ENCODE measurements at places on chromosomes 11 and 22.

DNA sequence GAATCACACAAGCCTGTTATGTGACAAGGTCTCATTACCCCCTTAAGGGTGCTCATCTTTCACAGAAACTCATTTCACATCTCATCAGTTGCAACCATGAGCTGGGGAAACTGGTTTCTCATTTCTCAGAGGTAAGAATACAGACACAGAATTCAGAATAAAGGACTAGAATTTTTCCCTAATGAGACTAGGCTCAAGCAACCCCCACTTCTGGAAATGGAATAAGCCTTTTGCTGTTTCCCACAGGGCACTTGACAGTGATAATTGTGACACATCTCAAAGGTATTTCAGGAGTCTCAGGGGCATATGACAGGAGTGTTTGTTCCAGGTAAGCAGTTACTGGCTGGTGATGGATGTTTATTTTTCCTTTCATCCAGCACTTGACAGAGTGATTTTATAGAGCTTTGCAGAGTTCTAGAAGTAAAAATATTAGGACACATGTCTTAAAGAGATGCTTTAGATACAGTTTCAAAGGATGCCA lies 112.9 kb upstream of the DDI1 start:
- no peak for DNase-seq

DNA sequence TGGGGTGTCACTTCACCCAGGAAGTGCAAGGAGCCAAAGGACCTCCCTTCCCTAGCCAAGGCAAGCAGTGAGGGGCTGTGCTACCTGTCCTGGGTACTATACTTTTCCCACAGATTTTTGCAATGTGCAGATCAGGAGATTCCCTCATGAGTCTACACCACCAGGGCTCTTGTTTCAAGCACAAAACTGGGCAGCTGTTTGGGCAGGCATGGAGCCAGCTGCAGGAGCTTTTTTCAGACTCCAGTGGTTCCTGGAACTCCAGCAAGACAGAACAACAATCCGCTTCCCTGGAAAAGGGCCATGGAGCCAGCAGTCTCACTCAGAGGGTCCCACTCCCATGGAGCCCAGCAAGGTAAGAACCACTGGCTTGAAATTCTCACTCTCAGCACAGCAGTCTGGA lies 1649.6 kb downstream of the LRRC4C start:
- DNase-seq = no peak

- DNase-seq = peak; percentile 56
These were observed 910.4 kb downstream of the METTL15 start for GRCh38 chr11:29018631-29019030.

GRCh38 chr22:42719656-42720262 lies 911 bp downstream of the A4GALT start:
- no peak for DNase-seq

- DNase-seq = no peak
These were observed 11.7 kb upstream of the CREB3L1 start for GRCh38 chr11:46265764-46266163.

DNA sequence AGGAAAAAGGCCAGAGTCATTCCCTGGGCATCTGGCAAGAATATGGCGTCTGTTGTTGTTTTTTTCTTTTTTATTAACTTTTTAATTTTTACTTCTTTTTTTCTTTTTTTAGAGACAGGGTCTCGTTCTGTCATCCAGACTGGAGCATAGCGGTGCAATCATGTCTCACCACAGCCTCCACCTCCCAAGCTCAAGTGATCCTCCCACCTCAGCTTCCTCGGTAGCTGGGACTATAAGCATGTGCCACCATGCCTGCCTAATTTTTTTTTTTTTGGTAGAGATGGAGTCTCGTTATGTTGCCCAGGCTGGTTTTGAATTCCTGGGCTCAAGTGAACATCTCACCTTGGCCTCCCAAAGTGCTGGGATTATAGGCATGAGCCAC lies 54.0 kb upstream of the PRDM11 start:
- no peak for DNase-seq

DNA sequence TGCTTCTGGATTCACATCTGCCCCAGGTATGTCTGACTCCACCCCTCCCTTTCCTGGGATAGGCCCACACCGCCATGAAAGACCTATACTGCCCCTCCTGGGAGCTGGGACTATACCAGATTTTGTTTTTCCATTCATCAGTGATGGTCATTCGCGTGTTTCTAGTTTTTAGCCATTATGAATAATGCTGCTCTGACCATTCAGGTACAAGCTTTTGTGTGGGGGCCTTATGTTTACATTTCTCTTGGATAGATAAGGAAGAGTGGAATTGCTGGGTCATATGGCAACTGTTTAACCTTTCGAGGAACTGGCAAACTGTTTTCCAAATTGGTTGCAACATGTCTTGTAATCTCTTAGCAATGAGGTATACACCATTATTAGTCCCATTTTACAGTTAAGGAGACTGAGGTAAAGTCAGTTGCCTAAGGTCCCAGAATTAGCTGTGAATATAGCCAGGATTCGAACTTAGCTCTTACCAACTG lies 1.2 kb upstream of the TBC1D10A start:
- no peak for DNase-seq

GRCh38 chr22:30402028-30402765 lies 5.4 kb downstream of the SEC14L2 start:
- no peak for DNase-seq

DNA sequence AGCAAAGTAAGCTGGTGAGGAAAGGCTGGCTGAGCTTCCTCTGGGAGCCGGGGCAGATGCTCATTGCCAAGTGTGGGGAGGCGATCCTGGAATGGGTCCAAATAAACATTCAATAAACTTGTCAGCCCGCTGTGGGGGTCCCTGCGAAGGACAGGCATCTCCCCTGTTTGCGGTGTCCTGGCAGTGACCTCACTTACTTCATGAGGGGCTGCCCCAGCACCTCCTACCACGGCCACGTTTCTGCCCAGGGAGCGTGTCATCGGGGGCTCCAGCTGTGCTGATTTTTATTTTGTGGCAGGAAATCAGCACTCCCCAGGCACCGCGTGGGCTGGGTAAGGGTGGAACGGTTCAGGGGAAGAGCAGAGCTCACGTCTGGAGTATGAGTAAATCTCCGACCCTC lies 493.9 kb upstream of the B3GAT1 start:
- DNase-seq = no peak

GRCh38 chr11:12064136-12064953 lies 46.0 kb upstream of the MICAL2 start:
- DNase-seq = no peak

- no peak for DNase-seq
These were observed 9.7 kb downstream of the RPS6KA4 start for GRCh38 chr11:64368673-64369074.

DNA sequence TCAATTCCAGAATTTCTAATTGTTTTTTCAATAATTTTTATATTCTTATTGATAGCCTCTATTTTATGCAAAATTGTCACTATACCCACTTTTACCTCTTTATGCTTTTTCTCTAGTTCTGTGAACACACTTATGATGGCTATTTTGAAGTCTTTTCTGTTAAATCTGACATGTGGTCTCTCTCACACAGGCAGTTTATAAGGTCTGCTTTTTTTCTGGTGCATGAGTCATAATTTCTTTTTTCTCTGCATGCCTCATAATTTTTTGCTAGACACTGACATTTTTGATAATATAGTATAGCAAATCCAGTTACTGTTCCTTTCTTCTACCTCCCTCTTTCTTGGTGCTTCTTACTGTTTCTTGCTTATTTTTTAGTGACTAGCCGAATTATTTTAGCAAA lies 36.0 kb downstream of the ZBTB44 start:
- no peak for DNase-seq

DNA sequence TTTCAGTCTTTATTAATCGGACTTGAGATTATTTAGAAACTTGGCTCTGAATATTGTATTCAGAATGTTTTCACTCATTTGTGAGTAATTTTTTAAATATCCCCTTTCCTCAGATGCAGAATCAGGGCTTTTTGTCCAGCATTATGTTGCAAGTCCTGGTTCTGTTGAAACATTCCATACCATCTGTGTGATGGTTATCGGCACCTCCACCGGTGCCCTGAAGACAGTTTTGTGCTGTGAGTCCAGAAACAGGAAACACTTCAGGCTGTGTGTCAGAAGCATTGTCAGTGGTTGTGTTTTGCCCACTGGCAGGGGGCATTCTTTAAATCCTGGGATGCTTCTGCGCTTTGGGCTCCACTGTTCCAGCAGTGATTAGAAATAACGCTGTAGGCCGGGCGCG lies 20.4 kb downstream of the CDPF1 start:
- DNase-seq = peak; percentile 12

DNA sequence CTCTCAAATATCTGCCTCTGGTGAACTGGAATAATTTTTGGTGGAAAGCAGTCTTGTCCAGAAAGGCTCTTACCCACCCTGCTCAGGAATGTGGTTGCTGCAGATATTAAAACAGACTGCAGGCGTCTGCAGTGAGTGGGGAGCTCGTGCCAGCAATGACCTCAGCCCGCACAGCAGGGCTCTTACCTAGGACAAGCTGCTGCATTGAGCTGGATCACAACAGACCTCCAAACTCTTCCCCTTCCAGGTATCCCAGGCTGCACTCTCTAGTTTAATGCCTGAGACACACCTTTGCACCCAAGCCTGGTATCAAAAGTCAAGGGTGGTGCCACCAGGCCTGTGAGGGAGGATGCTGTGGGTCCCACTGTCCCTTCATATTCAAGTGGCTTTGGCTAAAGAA lies 69.7 kb upstream of the CDON start:
- DNase-seq = no peak

- DNase-seq = no peak
These were observed 60.2 kb downstream of the FLRT1 start for GRCh38 chr11:64095949-64096348.

- DNase-seq = no peak
These were observed 5.6 kb downstream of the SHANK3 start for GRCh38 chr22:50678218-50678650.

DNA sequence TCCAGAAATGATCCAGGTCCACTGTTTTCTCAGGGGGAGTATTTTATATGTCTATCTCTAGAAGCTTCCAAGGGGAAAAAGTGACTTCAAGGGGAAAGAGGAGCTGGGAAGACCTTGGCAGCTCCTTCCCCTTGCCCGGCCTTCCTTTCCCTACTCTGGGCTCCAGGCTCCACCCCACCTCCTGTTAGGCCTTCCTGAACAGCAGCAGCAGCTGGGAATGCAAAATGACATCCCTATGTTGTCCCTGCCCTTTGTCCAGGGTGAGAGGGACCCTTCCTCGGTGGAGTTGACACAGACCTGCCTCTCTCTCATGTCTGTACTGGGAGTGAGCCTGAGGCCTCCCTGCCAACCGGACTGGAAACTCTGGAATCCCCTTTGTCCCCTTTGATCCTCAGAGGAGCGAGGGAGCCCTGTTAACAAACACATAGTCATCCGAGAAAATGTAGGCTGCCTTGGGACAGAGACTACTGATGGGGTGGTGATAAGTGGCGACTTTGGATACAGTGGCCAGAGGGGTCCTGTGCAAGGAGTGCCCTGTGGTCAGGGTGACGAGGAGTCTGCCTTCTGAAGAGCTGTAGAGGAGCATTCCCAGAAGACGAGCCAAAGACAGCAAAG lies 9.0 kb upstream of the MALAT1 start:
- no peak for DNase-seq

DNA sequence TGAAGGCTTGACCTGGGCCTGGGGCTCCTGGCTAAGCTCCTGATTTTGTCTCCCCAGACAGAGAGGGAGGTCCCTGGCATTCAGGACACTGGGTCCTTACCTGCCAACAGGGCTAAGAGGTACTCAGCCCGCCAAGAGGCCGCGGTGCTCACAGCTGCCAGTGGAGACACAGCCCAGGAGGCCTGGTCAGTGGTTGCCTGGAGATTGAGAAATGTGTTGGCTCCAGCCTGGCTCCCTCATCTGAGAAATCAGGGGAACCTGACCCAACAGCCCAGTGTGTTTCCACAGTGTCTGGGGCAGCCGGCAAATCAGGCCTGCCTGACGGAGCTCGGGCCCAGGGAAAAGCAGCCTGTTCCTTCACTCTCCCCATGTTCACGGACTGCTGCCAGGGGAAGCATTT lies 79.4 kb upstream of the NAV2 start:
- DNase-seq = no peak

DNA sequence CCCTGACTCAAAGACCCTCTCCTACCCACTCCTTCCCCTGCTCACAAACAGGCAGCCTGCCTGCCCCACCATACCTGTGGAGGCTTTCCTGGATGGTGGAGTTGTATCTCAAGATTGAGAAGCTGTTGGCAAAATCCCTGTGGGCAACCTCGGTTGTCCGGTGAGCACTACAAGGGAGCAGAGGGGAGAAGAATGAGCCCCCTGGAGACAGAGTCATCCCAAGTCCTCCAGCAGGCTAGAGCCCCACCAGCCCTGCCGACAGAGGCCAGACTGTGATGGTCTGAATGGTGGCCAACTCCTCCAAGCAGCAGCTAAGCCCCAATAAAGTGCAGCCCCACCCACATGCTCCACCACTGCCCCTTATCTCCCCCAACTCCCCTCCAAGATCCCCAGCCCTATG lies 17.5 kb downstream of the TMPRSS13 start:
- DNase-seq = no peak

DNA sequence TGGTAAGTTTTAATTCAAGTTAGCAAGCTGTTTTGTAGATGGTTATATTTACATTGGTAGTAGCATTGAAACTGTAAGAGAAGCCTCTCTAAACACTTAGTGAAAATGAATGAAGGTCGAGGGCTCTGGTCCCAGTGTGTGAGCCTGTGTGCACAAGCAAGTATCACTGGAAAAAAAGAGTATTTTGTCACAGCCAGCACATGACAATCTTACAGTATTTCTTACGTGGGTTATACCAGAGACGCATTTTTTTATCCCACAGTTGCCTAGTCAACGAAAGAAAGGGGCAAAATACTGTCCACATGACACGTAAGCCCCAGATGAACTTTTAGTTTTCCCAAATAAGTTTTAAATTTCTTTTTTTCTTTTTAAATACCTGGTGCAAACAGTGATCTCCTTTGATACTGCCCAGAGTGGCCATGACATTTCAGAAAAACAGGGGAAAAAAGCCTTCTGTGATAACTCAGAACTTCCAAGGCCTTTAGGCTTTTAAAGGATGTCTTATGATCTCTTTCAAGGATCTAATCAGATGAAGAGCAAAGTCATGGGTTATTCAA lies 23.5 kb downstream of the RAB38 start:
- no peak for DNase-seq

DNA sequence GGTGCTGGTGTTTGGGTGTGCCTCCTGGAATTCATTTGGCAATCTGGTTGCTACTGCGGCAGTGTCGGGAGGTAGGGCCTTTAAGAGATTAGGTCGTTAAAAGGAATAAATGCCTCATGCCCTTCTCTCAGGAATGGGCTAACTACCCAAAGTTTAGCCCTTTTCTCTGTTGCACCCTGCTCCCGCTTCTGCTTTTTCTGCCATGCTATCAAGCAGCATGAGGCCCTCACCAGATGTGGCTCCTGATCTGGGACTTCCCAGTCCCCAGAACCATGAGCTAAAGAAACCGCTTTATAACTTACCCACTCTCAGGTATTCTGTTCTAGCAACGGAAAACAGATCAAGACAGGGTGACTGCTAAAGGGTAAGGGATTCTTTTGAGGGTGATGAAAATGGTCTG lies 6.3 kb downstream of the EIF3D start:
- DNase-seq = no peak

All from AG04449 (cell line).